MV-4-11 (cell line): ENCODE measurements at places on chromosomes 1 and 21.

DNA sequence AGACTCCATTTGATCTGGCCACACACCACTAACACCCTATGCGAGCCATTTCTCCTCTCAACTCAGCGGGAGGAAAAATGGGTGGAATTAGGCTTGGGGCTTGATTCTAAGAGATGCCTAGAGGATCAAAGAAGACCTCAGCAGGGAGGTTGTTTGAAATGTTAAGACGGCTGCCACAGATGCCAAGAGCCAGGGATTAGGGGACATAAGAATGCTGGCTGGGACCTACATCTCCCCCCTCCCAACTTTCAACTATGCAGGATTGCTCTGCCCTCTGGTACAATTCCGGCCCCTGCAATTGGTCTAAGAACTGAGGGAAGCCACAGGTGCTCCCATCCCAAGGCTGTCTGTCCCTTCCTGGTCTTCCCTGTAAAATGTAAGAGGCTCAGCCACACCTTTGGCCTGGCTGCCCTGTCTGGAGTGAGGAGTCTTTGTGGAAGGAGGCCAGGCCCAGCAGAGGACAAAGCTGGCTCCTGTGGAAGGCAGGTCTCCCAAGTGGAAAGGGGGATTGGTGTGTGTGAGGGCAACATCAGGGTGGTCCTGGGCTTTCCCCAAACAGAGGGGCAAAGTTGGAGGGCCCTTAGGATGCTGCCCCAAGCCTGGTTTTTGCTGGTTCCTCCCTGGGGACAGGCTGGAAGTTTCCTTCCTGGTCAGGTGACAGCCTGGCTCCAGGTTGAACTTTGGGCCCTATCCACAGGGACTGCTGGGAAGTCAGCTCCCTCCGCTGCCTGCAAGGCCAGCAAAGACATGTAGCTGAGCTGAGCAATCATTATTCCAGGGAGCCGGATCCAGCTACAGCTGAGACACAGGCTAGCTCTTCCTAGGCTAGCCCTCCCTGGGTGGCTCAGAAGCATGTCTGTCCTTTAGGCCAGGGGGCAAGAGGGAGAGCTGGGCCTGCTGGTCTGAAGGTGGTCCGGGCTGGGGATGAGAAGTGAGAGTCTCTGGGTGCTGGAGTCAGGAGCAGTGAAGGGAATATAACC is 34.5 kb upstream of the SYNC start:
- no peak for DNase-seq

- no peak for DNase-seq
These were observed 62.1 kb upstream of the CD55 start for GRCh38 chr1:207259391-207259790.

DNA sequence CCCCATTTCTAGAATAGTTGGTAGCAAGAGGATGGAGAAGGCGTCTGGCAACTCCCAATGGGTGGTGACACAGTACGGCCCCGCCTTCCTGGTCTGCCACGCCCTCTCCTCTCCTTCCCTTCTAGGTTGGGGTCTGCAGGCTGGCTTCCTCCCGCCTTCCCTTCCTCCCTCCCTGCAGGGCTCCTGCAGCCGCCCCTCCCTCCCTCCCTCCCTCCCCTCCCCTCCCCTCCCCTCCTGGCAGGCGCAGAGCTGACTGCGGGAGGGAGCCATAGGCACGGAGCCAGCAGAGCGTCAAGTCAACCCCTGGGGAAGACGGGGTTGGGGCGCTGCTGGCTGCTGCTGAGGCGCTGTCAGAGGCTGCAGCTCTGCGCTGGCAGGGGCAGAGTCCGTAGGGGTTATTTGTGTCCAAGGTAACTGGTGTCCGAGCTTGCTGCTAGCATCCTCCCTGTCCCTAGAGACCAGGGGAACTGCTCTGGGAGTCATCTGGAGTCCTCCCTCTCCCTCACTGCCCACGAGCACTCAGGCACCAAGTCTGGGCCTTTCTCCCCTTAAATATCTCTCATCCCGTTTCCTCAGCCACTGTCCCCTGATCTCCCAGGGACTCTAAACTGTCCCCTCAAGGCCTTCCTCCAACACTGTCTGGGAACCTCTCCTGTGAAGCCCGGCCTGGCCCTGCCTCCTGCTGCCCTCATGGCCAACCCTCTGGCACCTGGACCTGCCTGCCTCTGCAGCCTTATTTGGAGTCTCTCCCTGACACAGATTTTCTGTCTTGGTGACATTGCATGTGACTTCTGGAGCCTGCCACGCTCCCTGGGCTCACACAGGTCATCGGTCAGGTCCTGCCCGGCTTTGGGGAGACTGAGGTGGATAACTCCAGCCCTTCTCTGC is 57.4 kb upstream of the ACOT11 start:
- no peak for DNase-seq

DNA sequence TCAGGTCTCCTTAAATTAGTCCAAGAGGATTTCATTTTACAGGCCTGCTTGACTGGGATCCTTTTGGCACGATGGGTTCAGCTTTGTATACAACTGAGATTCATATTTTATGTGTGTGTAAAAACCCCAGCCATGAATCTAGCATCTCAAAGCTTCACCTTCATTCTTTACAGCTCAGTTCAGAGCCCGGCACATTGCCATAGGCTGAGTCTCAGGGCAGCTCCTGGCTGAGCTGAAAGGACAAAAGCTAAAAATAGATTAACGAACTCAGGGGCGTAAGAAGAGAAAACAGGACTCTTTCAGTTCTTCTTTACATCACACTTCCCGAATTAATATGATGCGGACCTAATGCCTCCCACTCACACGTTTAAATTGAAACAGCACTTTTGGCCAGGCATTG is 262.8 kb upstream of the PBX1 start:
- peak; percentile 91 for DNase-seq

DNA sequence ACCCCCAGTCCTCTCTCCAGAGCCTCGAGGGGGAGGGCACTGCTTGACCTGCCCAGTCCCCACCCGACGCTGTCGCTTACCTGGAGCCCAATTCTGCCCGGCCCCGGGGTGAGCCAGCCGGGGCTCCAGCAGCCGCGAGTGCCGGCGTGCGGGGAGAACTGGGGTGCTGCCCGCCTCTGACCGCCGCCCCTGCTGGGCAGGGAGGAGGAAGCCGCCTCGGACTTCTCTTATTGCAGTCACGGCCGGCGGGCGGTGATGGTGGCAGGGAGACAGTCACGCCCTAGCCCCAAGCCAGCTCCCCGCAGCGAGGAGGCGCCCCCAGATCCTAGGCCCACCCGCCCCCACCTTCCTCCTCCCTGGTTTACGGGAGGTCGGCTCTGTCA is at the start of gene FGR:
Gene FGR (minus strand): TSS at position 201 of the 383 bp plus-strand sequence. CDS start 11,269 bp downstream, outside the sequence.
- no peak for DNase-seq

GRCh38 chr1:91121366-91121765 is 99.5 kb upstream of the ZNF644 start:
- DNase-seq = no peak

DNA sequence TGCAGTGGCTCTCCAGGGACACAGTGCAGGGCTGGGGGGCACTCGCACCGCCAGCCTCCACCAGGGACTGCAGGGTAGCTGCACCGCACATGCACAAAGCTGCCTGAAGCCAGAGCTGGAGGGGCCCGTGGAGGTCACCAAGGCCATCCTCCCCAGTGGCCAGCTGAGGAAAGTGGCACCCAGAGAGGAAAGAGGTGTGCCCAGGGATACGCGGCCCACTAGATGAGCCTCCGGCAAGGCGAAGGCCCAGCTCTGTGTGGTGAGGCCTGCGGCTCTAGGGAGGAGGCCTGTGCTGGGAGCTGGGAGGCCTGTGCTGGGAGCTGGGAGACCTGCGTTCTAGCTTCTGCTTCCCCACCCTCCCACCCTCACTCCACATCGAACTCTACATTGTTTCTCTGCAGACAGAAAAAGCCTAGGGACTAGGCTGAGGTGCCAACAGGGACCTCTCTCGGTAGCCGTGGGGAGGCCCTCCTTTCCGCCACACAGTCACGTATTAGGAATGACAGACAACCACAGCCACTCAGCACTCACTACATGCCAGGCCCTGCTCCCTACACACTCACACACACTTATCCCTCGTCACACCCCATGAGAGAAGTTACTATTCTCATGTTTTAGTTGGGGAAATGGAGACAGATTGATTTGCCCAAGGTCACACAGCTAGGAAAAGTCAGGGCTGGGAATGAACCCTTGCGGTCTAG is 921 bp upstream of the ASCL5 start:
- no peak for DNase-seq

GRCh38 chr1:109263597-109264378 is 14.4 kb downstream of the CELSR2 start:
- peak; percentile 69 for DNase-seq

- peak; percentile 32 for DNase-seq
These were observed 186.6 kb downstream of the AK5 start for GRCh38 chr1:77468257-77468948.

DNA sequence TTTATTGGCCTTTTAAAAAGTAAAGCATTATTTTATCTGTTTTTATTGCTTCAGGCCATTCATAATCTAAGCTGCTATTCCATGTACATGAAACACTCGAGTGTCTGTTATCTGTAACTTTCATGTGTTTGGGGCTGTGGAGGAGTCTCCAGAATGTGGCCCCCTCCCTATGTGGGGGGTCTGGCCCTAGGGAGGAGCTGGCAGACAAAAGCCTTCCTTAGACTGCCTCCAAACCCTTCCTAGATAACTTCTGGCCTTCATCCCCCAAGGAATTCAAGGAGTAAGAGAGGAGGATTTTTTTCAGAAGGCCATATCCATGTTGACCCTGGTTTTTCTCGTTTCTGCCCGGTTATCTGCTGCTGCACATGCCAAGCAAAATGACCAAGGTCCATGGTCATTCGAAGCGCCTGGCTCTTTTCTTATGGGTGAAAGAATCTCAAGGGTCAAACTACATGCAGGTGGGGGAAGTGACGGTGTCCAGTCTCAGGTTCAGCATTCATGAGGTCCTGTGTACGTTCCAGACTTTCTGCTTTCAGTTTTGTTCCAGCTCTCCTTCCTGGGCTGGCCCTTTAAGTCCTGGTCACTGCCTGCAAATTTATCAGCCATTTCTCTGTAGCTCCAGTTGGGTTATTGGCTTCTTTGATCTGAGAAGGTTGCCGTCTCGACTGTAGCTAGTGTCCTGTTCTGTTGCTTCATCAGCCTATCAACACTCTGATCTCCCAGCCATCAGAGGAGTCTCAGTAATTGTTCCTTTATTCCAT is 8.3 kb downstream of the TENT5C start:
- DNase-seq = no peak

DNA sequence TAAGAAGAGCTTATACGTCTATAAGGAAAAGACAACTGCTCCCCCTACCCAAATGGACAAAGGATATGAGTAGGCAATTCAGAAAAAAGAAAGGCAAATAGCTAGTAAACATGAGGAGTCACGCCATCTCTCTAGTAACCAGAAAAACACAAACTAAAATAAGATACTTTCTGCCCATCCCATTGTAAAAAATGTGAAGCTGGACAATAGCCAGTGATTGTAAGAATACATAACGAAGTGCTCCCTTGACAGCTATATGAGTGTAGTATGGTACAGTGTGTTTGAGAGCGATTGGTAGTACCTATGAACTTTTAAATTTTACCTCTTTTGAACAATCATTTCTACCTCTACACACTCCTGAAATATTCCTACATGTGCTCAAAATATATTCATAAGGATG is 7.5 kb upstream of the GJA8 start:
- no peak for DNase-seq

DNA sequence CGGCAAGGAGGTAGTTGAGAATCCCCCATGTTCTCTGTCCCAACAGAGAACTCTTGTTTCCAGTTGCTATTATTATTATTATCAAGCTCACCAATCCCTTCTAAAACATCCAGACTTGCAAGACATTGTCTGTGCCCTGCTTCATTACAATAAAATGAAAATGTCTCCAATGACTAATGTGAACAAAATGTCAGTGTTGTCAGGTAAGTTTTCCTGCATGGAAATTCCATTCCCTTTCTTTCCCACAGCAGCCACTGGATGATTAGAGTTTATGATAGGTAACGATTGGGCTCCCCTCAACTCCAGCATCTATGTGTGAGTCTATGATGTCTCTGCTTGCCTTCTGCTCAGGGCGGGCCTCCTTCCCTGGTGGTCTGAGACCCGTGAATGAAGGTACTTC is 8.9 kb upstream of the DYRK1A start:
- DNase-seq = no peak

DNA sequence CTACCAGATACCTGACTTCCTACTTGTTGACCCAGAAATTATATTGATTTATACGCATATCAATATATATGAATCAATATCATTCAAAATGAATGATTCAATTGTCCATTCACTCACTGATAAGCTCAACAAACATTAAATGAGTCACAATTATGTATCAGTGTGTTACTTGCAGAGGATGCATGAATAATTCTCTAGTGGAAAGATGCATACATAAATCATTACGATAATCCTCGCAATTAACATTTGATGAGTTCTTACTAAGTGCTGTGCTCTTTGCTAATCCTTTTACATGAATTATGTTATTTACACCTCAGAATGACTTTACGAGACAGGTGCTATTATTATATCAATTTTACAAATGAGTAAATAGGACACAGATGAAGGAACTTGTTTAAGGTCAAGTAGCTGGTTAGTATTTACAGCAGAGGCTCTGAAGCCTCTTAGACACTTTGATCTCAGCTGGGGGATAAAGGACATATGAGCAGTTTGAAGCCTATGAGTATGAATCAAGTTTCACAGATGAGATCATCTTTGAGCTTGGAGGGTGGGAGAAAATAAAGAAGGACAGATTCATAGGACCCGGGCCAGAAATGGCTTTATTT is 112.8 kb upstream of the ADAMTS5 start:
- no peak for DNase-seq

DNA sequence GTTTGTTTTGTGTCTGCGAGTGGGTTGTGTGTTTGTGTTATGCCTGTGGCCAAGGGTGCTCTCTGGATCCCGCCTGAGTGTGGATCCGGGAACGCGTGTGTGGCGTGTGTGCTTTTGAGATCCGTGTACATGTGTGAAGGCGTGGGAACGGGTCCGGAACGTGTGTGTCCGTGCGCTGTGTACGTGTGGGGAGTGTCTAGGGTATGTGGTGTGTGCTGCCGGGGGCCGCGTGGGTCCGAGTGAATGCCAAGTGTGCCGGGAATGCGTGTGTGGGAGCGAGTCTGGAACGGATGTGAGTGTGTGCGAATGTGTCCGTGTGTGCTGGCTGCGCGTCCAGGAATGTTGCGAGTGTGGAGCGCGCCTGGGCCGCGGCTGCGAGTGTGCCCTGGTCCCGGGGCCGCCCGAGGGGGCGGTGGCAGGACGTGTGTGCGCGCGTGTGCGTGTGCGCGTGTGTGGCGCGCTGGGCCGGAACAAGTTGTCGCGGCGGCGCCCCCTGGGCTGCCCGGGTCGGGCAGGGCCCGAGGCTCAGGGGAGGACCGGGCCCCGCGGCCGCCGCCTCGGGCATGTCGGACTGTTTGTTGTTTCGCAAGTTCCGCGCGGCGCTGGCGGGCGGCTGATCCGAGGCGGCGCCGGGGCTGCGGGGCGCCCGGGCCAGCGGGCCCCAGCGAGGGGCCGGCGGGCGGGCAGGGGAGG is 953 bp downstream of the PTPRU start:
- DNase-seq = peak; percentile 19

DNA sequence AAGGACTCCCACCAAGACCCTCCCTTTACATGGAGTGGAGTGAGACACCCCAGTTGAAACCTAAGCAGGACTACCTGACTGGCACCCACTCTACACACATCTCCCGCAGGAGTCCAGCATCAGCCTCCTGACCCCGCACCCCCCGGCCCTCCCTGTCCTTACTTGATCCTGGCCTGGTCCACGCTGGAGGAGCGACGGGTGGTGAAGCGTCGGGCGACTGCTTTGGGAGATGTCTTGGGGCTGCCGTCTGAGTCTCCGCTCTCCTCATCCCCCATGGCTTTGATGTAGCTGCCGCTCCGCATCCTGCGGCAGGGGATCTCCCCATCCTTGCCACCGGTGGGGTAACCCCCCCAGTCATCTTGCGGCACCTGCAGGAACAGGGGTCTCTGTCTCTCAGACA is 29.5 kb downstream of the DLGAP3 start:
- DNase-seq = no peak
